ENCODE measurements at places on chromosomes 2 and 18.

DNA sequence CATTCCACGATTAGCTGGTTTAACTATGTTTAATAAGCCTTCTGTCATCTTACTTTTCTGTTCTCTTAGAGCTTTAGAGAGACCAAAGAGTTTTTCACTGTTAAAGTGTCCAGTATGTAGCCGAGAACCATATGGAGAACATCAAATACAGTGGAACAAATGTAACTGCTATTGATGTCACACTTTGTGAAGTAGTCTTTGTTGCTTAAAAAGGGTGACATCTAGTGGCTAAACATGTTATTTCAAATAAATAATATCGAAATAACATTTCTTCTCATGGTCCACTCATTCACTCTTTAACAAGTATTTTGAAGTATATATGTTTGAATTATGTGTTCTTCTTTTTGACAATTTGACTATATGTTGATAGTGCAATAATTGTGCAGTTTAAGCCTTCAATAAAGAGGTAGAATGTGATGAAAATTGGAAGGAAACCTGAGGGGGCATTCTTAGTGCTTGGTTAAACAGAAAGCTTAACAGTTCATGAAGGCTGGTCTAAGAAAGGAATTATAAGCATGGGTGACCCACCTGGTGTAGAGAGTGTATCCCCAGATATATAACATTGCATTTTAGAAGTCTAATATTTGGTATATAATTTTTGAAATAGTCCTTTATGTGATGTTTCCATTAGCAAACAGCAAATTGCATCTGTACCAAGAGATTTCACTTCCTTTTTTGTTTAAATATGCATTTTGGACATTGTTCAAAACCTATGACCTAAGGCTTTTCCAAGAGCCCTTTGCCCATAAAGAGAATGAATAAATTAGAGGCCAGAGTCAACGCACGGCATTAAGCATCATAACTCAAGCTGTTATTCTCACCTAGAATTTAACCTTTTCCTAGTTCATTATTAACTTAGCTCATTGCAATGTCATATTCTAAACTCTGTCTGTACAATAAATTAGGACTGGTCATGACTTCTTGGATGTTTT lies 112.1 kb downstream of the KYNU start:
- DNase-seq = peak; percentile 25

DNA sequence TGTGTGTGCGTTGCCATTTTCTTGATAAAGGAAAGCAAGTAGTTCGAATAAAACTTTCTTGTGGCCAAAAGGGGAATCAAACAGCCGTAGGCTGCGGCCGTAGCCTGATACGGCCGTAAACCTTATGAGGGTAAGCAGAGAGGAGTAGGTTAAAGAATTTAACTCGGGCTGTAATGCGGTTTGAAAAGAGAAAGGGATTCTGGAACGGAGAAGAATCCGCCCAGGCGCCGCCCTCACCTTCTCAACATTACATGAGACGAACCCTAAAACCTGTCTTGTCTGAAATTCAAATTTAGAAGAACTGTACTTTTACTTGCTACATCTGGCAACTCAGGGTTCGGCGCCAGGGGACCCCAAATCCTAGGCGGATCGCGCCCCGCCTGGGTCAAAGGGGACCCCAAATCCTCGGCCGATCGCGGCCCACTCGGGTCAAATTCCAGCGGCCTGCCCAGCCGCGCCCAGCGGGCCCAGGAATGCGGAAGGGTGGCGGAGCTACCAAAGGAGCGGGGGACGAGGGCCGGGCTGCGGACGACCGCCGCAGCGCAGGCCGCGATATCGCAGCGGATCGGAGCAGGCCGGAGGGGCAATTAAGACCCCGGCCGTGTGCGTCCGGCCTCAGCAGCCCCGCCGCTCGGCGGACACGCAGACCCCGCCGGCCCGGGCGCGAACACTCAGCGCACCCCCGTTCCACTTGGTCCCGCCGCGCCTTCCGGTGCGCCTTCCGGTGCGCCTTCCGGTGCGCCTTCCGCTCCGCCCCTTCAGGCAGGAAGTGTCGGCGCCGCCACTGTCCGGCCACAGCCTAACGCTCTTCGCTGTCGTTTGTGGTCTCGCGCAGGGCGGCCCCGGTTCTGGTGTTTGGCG lies at the start of gene MYL12B:
Gene MYL12B (plus strand): TSS at position 761 of the 861 bp plus-strand sequence. CDS start 10,766 bp downstream, outside the sequence.
- DNase-seq = peak; percentile 85

- no peak for DNase-seq
Measured at GRCh38 chr18:56479841-56480240, 158.6 kb downstream of the TXNL1 start.

DNA sequence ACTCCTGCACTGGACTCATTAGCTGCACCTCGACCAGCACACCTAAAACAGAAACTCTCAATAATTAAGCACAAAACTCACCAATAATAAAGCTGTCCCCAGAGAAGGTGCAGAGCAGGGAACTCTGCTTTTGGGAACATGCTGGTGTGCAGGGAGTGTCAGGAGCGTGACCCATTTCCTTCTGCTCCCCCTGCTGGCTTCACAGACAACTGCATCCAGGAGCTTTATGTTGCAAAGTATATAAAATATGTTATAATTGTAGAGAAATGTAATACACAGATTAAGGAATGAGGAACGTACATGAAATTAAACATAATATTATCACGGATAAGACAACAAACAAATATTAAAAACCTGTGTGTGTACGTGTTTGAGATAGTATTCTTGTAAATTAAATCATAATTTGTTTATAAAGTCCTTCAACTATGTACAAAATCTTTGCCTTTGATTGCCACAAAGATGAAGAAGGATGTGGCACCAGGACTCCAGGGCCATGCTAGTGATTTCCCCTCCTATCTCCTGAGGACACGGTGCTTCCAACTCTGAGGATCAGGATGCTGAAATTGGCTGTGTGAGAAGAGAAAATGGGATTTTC lies 68.6 kb upstream of the MAL start:
- DNase-seq = peak; percentile 9

DNA sequence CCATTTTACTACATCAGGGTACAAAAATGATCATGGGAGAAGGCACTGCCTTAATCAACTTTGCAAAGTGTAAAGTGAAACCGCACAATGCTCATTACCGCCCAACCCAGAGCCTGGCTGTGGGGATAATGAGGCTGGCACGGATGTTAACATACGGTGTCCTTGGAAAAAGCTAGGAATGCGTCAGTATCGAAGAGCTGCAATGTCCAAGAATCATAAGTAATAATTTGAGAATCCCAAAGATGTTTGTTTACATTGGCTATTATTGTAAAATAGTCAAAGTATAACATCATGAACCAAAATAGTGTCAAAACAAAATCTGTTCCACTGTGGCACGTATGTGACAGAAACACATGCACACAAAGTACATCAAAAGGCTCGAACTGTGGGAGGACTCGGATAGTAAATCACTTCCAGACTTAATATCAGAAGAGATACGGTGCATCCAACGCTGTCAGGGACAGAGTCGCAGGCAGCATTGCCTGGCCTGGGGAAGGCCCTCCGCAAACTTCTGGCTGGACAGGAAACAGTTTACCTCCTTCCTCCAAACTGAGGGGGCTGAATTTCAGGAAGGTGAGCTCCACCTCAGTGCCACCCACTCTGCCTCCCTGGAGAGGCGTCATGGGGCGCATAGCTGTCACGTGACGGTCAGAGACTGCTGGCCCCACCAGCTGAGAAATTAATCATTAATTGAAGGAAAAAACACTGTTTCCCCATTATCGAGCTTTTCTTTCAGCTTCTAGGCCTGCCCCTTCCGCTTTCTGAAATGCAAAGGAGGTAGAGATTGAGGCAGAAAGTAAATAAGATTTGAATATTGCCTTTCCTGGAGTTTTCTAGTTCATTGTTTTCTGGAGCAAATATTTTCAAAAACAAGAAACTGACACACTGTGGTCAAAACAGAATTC lies 1.8 kb upstream of the ID2 start:
- DNase-seq = peak; percentile 39

DNA sequence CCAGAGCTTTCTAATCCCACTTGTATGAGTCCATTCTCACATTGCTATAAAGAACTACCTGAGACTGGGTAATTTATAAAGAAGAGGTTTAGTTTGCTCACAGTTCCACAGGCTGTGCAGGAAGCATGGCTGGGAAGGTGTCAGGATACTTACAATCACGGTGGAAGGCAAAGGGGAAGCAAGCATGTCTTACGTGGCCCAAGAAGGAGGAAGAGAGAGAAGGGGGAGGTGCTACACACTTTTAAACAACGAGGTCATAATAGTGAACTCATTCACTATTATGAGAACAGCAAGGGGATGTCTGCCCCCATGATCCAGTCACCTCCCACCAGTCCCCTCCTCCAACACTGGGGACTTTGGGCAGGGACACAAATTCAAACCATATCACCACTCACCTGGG lies 67.8 kb downstream of the TTC32 start:
- DNase-seq = no peak

DNA sequence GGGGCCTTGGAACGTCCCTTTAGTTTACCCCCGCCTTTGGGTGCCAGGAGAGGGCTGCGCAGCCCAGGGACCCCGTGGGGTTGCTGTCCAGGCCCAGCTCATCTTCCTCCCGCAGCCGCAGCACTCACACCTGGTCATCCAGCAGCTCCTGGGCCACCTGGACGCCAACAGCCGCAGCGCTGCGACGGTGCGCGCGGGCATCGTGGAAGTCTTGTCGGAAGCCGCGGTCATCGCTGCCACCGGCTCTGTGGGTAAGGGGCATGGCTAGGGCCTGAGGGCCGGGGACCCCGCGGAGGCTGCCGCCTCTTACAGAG lies 37.2 kb downstream of the POMC start:
- DNase-seq = no peak
